ENCODE measurements at places on chromosomes 5 and 9.

GRCh38 chr9:16718952-16719351, 151.5 kb downstream of the BNC2 start:
- DNase-seq, result no peak

GRCh38 chr9:108158236-108158995, 668.8 kb upstream of the KLF4 start:
- DNase-seq, result no peak

DNA sequence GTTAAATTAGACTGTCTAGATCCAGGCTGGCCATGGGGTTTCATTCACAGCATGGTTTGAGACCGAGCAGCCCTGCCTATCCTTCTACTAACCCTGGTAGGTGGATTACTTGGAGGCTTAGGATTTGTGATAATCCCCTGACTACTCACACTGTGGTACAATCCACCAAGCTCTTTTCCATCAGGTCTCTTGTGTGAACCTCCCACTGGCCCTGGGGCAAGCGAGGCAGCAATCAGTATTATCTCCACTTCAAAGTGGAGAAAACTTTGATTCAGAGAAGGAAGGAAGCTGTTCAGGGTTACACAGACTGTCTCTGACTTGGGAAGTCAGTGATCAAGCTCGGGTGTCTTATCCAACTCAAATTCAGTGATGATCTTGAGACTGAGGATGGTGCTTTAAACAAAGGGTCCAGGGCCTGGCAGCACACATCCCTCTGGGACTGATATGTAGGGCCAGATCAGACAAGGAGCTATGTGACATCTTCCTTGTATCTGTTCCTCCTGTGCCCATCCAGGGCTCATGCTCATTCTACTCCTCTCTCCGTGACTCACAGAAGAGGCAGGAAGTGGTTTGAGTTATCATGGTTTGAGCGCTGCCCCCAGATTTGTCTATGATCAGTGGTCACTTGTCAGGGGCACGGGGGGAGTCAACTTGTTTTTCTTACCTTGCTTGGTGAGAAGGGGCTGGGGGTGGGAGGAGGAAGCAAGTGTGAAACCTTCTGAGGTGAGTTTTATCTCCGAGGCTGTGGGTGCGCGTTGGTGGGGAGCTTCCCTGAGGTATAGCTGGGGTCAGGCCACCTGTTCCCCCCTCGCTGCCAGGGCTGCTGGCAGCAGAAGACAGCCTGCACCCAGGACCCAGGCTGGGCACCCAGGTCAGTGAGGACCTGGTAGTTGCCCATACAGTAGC, 48.6 kb downstream of the RGS3 start:
- DNase-seq, result no peak

DNA sequence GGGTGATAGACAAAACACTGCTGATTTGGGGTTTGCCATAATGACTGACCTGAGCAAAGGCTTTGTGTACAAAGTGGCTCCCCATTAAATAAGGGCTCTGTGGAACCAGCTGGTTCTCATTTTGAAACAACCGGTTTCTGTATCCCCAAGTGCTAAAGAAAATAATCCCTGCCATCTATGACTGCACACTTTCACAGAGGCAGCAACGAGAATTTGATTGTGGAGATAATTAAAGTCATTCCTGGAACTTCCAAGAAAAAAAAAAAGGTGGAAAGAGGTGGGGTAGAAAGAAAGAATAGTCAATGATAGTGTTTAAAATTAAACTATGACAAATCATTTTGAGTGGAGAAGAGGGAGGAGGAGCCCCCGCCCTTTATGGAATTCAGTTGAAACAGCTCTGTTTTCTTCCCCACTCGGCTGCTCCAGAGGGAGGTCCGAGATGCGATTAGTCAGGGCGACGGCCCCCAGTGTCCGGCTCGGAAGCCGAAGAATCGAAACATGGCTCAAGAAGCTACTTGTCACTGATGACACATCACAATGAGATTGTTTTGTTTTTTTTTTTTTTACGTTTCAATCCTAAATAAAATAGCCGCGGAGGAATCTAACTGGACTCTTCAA, 38.4 kb downstream of the EBF1 start:
- no peak for DNase-seq

- DNase-seq, result no peak
These were observed 15.1 kb upstream of the ACSL6 start for GRCh38 chr5:132026516-132027008.

DNA sequence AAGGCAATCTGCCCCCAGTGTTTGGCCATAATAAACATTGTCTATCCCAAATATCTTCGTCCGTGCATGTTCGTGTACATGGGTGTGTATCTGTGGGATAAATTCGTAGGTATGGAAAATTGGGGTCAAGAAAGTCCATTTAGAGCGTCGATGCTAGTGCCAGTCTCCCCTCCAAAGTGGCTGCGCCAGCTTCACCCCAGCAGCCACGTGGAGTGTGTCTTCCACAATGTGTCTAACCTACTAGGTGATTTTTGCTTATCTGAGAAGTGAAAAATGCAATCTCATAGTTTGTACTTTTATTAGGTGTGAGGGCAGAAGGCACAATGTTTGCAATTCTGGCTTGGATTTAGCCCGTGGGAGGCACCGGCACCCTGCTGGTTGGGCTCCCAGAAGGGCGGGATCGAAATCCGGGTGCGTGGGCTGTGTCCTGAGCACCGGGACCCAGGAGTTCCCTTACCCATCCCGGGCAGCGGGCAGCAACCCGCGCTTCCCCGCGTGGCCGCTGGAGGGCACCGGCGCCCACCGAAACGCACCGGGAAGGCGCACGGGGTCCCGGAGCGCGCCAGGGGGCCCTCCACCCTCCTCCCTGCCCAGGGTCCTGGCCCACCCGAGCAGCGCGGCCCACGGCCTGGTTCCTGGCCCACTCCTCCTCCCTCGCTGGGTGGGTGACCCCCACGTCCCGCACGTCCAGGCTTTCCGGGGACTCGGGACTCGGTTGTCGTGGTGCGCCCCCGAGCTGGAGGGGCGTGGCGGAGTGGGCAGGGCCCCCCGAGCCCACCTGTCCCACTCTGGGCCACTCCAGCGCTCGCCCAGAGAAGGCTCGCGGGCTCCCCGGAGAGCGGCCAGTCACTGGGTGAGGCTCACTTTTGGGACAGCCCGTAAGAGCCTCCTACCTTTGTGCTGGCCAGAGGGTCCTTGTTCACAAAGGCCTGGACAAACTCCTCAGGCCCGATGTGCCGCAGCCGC, 55.4 kb upstream of the RNF130 start:
- no peak for DNase-seq

DNA sequence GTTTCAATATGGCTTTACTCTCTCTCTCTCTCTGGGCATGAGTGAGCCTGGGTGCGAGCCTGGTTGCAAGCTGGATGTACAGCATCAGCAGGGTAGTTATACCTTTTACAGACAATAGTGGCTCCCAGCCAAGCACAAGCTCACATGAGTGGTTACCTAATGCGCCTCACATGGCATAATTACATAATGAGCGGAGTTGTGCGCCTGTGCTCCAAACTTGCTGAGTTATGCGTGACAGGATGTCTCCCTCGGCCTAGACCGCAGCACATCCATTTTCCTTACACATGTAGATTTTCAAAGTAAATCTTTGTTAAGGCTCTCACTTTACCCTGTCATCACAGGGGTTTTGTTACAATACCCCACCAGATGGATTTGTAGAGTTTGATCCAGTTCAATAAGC, 233.5 kb upstream of the WWC1 start:
- DNase-seq, result no peak

DNA sequence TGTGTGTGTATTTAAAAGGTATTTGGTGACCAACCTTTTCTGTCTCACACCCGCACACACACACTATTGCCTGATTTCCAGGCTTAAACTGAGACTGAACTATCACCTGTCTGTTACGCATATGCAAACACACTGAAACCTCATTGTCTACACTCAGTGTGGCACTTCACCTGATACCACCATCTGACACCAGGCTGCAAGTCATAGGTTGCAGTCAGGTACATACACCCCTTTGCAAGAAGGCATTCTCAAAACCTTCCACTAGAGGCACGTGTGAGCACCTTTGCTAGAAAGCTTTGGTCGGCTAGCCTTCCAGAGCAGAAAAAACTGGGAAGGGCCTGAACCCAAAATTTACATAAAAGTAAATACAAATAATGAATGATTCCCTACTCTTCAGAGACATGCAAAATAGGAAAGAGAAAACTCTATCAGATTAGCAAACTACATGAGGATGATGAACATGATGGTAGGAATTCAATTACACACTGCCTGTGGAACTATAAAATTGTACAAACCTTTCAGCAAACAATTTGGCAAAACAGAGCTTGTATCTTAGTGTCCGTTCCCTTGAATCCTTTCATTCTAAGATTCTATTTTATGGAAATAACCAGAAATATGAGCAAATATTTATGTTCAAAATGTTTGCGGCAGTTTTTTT, 5.9 kb upstream of the FOXD1 start:
- DNase-seq, result no peak

- no peak for DNase-seq
These were observed 127.6 kb downstream of the RPS23 start for GRCh38 chr5:82150559-82150958.

GRCh38 chr5:72539726-72540125, 32.5 kb upstream of the ZNF366 start:
- no peak for DNase-seq

DNA sequence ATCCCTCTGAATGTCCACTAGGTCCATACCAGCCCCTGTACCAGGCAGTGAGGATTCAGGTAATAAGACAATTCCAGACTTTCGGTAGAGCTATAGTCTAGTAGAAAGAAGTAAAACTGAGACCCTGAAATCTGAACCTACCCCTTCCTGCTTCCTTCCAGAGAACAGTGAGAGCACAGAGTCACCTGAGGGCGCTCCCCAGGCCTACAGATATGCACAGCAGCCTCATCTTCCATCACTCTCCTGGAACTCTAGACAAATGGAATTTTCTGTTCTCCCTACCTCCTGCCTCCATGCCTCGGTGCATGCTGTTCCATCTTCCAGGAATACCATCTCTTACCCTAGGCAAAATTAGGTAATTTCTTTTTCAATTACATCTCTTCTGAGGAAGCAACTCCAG, 3.1 kb upstream of the GNA14 start:
- DNase-seq, result no peak
